Stimulated activated CD4-positive, alpha-beta T cell treated with anti-CD3 and anti-CD28 coated beads, TNF-alpha, amount 100 ng/mL, for 1 hour (primary cell): ENCODE measurements at places on chromosomes 4 and X.

DNA sequence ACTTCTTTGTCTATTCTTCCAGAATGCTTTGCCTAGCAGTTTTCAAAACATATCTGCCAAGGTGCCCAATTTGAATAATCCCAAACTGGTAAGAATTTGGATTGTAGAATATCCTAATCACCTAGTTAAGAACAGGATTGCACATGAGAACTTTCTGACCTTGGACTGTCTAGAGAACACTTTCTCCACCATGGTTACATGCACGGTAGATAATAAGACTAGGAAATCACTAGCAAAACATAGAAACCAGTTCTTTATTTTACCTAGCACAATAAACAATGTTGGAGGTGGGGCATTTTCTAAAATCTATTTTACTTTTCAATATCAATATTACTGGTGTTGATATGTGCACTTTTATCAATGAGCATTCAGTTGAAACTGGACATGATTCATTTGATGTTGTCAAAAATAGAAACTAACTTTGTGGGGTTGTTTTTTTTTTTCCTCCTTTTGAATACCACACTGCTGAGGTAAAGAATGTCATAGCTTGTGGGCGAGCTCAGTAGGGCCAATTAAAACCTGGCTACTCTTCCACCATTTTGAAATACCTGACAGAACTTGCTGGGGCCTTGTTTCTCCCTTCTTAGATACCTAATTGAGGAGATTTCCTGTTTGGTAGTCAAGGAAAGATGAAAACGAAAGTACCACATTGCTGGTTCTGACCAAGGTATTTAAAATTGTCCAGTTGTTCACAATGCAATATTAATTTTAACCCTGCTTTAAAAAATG lies 10.4 kb downstream of the MID1IP1 start:
- DNase-seq: no peak

DNA sequence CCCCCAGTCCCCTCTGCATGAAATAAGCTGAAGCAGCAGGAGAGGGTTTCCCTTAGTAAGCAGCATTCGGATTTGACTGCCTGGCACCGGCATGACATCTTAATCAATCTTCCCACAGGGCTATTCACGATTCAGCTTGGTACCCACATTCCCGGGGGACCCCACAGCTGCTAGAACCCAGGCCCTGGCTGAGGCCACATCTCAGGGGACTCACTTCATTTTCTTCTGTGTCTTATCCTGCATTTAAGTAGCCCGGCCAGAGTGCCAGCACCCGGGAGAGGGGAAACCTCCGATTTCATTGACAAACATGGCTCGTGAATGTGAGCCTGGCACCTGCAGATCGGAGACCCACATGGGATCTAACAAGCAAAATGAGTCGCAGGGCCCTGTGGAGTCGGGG lies 52.3 kb upstream of the CRMP1 start:
- no peak for DNase-seq

DNA sequence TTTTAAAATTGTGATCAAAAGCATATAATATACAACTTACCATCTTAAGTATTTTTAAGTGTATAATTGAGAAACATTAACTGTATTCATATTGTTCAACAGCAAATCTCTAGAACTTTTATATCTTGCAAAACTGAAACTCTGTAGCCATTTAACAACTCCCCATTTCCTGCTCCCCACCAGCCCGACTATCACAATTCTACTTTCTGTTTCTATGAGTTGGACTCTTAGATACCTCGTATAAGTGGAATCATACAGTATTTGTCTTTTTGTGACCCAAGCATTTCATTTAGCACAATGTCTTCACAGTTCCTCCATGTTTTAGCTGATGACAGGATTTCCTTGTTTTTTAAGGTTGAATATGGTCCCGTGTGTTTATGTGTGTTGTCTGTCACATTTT lies 106.0 kb downstream of the LRBA start:
- no peak for DNase-seq

DNA sequence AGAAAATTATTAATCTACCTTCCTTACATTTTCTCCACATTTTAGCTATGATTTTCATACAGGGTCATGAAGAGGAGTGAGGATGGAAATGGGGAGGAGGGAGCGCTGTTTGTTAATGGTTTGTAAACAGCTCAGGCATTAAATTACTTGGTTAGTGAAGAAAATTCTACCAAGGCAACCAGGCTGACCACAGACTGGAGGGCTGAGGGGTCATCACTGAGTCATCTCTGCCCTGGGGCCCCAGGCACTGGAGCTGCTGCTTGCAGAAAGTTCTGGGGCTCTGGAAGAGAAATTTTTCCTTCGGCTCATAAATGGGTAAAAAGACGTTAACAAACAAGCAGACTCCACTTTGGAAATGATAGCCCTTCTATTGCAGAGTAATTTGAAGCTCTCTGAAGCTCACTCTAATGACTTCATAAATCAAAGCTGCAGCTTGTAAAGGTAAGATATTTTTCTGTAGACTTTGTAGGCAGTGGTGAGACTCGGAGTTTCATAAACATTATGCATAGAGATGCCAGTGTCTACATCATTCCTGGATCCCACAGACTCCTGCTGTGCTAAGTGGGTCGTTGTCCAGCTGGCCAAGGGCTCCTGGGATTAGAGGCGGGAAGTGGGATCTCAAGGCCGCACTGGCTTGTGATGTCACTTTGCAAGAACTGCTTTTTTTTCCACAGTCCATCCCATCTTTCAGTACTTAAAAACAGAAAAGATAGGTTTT lies 159.6 kb downstream of the PTTG2 start:
- DNase-seq: no peak

GRCh38 chr4:80070880-80071603 lies 2.0 kb downstream of the ANTXR2 start:
- no peak for DNase-seq

DNA sequence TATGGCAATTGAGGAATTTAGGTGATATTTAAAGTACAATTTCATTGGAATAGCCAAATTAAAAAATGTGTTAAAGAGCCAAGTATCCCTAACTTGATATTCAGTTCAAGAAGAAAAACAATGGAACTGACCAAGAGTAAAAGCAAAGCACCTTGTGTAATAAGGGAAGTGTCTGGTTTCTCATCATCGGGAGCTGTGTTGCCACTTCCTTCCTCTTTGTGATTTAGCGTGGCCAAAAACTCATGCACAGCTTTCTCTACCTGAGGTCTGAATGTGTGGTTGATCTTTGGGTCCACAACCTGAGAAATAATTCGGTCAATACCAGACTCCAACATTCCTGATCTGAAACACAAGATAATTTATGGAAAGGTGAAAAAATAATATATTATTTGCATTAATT lies 12.4 kb downstream of the BOD1L1 start:
- DNase-seq: no peak

- no peak for DNase-seq
Observed at GRCh38 chrX:11311706-11312105, 18.5 kb downstream of the AMELX start.

DNA sequence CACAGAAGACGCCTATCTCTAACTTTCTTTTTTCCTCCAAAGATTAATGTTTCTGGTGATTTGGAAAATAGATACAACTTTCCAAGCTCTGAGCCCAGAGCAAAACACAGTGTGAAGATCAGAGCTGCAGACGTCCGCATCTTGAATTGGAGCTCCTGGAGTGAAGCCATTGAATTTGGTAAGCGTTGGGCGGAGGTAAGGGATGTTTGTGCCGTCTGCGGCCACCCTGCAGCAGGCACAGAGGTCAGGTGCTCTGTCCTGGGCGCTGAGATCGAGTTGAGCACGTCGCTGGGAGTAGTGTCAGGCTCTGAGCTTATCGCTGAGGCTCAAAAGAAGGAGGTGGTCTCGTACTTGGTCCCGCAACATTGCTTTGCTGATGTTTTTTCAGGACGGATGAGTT lies 31.8 kb downstream of the CSF2RA start:
- DNase-seq: no peak

- DNase-seq: no peak
Observed at GRCh38 chr4:100525686-100526085, 7.9 kb upstream of the EMCN start.

GRCh38 chrX:76434103-76434741 lies 6.7 kb downstream of the MAGEE1 start:
- no peak for DNase-seq

GRCh38 chrX:116246261-116246660 lies 75.7 kb downstream of the AGTR2 start:
- DNase-seq: no peak

DNA sequence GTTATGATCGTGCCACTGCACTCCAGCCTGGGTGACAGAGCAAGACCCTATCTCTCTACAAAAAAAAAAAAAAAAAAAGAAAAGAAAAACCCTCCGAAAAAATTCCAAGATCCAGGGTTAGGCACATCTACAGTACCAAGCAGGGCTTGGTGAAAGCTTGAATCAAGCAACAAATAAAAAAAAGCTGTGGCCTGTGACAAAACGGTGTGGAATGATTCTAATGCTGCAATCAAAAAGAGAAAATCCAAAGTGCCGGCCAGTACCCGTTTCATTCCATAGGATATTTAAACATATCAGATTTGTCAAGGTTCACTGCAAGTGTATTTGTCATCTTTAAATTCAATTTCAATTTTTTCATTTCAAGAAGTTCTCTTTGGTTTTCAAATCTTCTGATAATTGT lies 20.5 kb downstream of the RWDD4 start:
- DNase-seq: no peak

- DNase-seq: no peak
Observed at GRCh38 chrX:9110808-9111207, 76.9 kb upstream of the FAM9B start.

DNA sequence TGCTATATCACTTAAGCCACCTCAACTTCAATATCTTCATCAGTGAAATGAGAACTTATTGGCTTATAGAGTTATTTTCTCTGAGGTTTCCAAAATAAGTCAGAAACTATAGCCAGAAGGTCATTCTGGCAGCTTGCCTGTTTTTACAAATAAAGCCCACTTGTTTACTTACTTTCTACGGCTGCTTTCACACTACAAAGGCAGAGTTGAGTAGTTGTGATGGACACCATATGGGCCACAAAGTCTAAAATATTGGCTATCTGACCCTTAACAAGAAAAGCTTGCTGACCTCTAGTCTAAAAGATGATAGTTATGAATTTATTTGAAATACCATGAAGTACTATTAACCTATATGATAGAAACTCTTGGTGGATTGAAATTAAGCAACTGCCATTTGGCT lies 67.3 kb upstream of the ATOH1 start:
- no peak for DNase-seq

DNA sequence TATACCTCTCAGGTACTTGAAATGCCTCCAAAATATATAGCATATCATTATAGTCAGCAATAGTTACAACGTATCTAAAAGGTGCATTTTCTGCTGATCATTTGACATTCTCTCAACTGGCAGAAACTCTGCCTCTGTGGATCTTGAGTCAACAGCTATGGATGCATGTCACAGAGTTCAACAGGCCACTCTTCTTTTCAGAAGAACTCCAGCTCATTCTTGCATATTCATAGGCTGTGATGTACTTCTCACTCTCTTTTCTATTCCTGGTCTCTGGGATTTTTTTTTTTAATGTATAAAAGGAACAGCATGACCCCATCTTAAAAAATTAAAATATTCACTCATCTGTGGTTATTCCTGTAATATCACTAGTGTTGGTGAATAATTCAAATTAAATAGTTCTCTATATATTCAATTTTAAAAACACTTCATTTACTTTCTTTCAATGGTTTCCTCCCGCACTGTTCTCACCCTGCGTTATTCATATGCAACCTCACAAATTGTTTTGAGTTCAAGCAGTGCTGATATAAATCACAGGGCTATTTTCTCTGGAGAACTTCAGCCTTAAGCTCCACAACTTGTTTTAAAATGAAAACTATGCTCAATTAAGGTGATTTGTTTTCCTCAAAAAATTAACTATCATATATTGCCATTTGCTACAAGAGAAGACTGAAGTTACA lies 1111.2 kb upstream of the ADGRL3 start:
- DNase-seq: no peak

DNA sequence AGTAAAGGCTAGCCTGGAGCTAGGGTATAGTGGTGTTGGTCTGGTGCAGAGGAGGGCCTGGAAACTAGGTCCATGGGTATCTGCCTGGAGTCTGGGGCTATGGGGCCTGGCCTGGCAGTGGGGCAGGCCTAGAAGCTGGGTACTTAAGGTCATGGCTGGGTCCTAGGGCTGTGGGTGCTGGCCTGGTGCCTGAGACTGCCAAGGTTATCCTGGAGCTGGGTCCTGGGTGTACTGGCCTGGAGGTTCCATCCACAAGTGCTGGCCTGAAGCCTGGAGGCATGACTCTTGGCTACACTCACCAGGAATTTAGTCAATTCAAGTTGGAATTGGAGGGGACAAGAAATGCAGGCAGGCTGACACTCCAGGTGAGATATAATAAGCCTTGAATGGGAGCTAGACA lies 108.4 kb upstream of the ZCCHC13 start:
- no peak for DNase-seq

GRCh38 chr4:24643774-24644520 lies 59.6 kb upstream of the DHX15 start:
- DNase-seq: no peak

DNA sequence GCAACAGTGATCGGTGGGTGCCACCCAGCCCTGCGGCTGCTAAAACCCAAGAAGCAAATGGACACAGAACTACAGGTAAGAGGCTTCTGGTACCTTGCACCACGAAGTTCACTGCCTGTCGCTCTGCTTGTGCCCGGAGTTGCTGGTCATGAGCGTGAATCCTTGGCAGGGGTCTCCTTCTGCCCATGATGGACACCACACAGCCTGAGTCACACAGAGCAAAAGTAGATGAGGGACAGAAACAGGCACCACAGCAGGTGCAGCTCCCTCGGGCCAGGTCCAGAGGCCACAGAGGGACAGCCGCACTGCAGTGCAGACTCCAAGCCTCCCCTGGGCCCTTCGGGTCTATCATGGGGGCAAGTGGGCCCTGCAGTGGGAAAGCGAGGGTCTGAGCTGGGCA lies 22.4 kb downstream of the NAT8L start:
- no peak for DNase-seq

DNA sequence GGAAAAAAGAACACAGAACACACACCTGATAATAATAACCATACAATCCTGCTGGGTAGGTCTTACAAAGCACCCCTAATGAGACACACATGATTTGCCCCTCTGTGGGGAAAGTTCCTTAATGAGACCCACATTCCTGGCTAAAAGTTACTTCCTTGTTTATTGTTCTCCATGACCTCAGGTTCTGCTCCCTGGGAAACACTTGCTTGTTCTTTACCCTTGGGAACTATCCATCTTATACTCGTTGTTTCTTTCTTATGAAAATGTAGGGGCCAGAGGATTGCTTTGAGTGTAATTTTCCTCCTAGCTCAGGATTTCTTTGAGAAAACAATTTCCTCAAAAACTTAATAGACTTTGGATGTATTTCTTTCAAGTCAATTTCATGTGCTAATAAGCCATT lies 52.1 kb upstream of the PCDH10 start:
- DNase-seq: no peak

DNA sequence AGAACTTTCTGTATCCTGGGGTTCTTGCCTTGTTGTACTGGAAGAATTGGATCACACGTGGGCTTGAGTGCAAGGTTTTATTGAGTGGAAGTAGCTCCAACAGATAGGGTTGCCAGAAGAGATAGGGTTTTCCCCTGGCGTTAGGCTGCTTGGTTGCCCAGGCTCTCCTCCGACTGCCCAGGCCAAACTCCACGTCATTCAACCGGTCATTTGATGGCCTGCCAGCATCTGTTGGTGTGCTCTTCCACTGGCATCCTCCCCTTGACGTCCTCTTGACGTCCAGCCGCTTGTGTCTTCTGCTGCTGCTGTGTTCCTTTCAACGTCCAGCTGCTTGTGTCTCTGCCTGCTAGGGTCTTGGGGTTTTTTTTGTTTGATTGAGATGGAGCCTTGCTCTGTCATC lies 340.3 kb upstream of the ZCCHC13 start:
- DNase-seq: no peak

- DNase-seq: no peak
Observed at GRCh38 chrX:11546917-11547316, 118.8 kb downstream of the ARHGAP6 start.

- no peak for DNase-seq
Observed at GRCh38 chrX:17984415-17984814, 123.3 kb upstream of the RAI2 start.
